ENCODE measurements at places on chromosomes 12 and 14.
A peak's percentile ranks its signal among the peaks of the same experiment; 100 is the strongest.

- no peak for DNase-seq
These were observed 95.8 kb upstream of the HMGA2 start for GRCh38 chr12:65728455-65728847.

GRCh38 chr14:24133735-24134134, 2.3 kb upstream of the PSME1 start:
- DNase-seq, result no peak

GRCh38 chr12:46998811-46999368, 80.5 kb upstream of the PCED1B start:
- no peak for DNase-seq

- DNase-seq, result peak; percentile 26
These were observed 53.4 kb downstream of the HNRNPC start for GRCh38 chr14:21215879-21216251.

DNA sequence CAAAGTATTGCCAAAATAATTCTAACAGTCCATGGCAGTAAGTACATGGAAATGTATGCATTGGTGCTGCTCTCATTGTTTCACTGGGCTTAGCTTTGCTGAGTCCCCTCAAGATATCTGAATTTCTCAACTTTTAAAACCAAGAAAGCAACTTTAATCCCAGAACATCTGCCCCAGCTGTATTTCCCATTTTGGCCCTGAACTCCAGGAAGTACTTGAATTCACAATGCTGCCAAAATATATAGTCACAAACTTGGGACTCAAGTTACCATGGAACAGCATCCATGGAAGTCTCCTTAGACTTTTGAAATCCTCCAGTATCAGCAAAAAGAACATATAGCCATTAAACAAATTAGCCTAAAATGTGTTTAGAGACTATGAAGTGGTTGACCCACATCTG, 78.5 kb upstream of the FLRT2 start:
- DNase-seq, result no peak

GRCh38 chr12:25811656-25812126, 146.8 kb upstream of the RASSF8 start:
- DNase-seq, result no peak

DNA sequence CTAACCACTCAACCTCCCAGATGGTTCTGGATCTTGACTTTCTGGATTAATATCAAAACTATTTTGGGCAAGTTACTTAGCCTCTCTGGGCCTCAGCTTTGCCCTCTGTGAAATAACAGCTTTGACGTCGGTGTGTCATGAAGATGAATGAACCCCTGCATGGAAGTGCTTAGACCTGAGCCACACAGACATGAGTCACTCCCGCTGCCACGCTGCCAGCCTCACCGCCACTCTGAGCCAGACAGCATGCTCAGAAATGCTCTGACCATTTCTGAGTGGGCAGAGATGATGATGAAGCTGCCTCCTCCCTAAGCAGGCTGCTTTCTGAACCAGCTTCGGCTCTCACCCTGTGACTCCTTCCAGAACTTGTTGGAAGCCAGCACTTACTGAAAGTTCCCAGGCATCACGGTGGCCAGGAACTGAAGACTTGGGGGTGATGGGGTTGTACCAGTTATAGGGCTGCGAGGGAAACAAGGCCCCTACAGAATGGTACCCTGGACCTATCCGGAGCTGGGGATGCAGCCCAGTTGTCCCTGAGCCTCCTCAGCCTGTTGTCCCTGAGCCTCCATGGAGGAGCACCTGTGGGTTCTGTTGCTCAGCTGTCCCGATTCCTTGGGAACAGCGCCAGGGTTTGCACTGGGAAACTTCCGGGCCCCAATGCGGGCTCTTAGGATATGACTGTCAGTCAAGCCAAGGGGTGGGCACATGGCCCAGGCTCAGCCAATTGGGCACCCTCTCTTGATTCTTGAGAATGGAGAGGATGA, 2.0 kb upstream of the CCDC197 start:
- no peak for DNase-seq

GRCh38 chr12:101857043-101857558, 20.3 kb upstream of the DRAM1 start:
- DNase-seq, result no peak

DNA sequence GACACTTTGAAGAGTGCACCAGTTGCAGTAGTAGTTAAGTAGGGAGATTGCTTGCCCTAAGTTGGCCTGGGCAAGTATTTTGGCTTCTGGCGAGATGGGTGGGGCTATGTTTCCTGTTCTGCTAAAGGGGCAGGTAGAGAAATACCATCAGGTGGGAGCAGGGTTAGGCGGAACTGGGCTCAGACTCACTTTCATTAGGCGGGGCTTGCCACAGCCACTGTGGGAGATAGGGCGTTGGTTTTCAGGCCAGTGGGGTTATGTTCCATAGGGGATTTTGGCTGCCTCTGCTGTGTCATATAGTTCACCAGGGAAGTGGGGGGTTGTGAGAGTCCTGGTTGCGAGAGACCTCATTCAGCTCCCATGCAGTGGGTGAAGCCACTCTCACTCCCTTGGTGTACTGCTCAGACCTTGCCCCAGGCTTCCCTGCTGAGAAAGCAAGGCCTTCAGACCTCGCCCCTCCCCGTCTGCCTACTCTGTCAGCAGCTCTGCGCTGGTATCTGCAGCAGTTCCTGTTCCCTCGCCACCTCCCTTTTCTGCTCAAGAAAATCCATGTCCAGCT, 43.3 kb downstream of the AEBP2 start:
- DNase-seq, result peak; percentile 31

DNA sequence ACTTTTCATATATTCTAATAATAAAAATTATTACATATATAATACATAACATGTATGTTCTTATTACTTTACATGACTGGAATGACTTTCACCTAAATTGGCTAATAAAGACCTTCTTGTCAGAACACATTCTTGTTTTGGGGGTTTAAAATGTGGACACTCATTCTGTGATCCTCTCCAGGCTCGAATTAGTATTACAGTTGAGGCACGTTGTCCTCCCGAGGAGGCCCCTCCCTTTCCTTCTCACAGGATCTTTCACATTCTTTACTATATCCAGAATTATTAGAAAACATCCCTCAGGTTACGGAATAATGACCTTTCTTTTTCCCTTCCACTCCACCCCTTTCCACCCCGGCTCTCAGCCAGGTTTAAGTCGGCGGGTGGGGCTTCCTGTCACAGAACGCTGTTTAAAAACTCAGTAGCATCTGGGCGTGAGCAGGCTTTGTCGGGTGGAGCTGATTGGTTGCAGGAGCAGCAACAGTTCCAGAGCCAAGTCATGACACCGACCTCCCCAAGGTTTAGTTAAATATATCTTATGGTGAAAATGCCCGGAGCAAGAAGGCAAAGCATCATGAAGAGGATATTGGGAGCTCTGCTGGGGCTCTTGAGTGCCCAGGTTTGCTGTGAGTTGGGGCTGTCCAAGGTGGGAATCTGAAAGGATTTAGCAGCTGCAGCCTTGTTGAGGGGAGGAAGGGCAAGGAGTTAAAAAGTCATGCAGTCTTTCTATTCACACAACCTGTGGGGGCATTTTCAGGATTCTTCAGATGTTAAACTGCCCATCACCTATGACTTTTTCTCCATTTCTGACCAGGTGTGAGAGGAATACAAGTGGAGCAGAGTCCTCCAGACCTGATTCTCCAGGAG, 396.7 kb upstream of the OR4E1 start:
- peak; percentile 66 for DNase-seq

- DNase-seq, result no peak
These were observed 235.0 kb downstream of the CRADD start for GRCh38 chr12:93912086-93912733.

GRCh38 chr12:132686825-132687210, 324 bp downstream of the POLE start:
- no peak for DNase-seq

DNA sequence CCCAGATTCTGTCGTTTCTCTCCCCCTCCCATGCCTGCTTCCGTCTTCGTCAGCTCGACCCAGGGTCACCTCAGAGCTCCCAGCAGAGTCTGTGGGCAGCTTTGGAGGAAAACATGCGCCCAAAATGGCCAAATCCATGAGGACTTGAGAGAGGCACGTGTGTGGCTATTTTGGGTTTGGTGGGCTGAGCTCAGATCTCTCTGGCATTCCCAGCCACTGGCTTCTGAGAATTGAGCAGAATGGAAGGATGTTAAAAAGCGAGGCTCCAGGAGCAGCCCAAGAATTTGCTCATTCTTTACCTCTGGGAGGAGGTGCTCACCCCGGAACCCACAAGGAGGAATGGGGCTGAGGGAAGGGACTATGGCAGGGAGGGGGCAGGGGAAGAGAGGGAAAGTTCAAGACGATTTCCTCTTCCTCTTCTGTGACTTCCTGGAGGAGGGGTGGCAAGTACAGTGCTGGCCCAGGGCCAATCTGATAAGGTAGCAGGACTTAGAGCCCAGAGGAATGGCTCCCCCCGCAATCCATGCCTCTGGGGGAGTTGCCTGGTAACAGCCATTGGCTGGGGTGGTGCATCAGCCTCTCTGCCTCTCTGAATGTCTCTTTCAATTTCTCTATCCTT, 20.1 kb downstream of the TSPAN9 start:
- no peak for DNase-seq

GRCh38 chr12:14656846-14657245, 39.6 kb downstream of the GUCY2C start:
- DNase-seq, result no peak

DNA sequence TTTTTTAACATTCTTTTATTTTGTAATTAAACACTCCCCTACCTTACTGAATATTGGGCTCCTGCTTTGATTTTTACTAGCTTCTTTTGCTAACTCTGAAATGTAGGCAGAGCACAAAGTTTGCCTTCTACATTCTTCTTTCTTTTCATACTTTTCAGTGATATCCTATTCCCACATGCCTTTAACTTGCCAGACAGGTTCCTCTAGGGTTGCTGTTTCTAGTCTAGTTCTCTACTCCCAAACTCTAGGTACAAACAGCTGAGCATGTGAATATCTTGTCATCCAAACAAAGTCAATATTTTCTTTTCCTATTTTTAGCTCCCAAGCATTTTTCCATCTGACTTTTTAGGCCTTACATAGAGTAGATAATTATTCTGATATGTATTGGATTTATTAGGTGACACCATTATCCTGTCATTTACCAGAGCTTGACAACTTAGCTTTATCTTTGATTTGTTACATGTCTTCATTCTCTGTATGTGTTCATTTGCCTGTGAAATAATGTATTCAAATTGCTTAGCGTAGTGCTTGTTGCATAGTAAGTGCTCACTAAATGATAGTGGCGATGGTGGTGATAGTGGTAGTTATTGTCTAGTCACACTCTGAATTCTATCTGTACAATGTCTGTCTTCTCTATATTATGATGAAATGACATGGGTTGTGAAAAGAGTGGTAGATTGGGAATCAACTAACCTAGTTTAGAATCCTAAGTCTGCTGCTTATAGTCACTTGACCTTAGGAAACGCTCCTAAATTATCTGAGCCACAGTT, 73.6 kb upstream of the DNM1L start:
- no peak for DNase-seq

DNA sequence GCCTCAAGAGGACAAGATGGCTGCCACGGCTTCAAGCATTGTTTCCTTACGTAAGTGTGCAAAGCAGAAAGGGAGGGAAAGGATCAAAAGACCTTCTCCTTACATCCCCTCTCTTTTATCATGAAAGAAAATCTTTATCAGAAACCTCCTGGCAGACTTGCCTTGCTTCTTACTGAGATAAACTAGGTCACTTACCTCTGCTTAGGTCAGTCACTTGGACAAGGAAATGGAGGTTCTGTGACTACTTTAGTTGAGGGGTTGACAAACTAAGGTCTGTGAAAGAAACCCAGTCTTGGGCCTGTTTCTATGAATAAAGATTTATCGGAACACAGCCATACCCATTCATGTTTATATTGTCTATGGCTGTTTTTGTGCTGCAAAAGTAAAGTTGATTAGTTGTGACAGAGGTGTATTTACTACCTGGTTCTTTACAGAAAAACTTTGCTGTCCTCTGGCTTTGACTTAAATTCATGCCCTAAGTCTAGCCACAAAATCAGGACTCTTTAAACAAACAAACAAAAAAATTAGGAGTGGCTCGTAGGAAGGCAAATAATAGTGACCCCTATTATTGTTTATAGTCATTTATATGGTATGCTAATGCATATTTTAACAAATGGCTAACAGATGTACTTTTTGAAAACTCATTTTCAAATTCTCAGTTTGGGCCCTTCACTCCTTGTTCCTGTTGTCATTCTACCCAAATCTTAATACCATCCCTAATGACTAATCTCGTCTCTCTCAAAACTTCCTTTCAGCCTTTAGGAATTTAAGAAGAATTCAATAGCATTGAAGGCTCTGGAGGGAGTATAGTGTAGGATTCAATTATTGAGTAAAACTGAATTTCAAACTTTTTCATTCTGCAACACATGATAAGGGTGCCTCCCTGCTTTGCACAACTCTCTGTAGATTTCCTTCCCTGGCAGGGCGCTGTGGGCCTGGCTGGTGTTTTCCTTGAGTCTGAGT, 42.0 kb upstream of the ATP2B1 start:
- DNase-seq, result no peak

DNA sequence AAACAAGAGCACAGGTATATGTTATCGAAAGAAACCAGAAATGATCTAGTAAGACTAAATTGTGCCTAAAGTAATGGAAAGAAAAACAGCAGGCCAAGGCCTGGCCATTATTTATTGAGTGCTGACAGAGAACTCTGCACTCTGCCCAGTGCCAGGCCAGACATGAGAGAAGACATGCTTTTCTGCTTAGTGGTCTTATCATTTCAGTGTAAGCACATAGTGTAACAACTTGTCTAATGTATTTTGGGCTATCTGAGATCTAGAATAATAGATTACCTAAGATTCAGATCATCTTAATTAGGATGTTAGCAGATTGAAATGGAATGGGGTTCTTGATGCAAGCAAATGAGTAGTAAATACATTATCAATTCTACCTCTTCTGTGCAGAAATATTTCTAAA, 278.3 kb downstream of the AKAP6 start:
- DNase-seq, result no peak

DNA sequence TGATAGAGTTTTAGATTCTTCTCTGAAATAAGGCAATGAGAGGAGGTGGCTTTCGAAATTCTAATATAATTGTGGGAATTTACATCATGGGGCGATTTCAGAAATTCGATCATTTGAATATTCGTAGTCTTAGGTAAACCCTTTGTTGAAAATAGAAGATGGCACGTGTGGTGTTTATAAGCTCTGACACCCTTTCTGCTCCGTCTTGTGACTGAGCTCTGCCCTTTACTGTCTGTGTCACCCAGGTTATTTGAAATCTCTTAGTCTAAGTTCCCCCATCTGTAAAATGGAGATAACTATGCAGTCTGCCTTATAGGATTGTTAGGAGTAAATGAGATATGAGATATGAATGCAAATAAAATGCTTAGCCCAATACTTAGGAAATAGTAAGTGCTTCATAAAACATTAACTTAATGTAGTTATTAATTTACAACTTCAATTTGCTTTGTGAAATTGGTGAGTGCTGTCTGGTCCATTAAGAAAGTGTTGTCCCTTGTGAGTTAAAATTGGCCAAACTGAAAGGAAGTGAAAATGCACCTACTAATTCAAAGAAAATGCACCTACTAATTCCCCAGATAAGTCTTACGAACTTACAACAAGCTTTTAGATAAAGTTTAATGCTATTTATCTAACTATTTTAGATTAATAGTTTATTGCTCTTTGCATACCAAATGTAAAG, 1.5 kb downstream of the BMAL2 start:
- DNase-seq, result no peak

- no peak for DNase-seq
These were observed 41.6 kb upstream of the CSRP2 start for GRCh38 chr12:76920172-76921099.

Measured in CD4-positive, alpha-beta T cell treated with Interleukin-6 at 100 ng/mL for 8 hours (primary cell).